CD8-positive, alpha-beta memory T cell (primary cell): ENCODE measurements at places on chromosomes 5 and 9.

DNA sequence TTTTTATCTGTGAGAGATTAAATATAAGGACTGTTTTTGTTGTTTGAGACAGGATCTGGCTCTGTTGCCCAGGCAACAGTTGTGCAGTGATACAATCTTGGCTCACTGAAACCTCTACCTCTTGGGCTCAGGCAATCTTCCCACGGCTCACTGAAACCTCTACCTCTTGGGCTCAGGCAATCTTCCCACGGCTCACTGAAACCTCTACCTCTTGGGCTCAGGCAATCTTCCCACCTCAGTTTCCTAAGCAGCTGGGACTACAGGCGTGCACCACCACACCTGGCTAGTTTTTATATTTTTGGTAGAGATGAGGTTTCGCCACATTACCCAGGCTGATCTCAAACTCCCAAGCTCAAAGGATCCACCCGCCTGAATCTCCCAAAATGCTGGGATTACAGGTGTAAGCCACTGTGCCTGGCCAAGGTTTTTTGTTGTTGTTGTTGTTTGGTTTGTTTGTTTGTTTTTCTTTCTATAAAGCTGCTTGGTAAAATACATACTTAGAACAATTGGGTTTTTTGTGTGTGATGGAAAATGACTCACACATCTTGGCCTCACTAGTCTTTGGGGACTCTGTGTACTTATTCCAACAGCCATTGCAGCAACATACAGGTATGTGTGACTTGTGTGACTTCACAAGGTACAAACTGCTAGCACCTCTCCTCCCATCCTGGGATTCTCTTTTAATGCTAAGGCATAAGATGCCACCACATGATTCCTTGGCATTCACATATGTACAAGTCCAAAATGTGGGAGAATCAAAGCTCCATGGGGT, 36.5 kb upstream of the RASA1 start:
- no peak overlapping the region for H3K4me3 ChIP-seq
- no peaks in the 10 kb centered on the region for H3K36me3 ChIP-seq
- H3K27me3 ChIP-seq, result no peaks in the 10 kb centered on the region
- peaks cover 8% of the 10 kb centered on the region for H3K4me1 ChIP-seq
- no peak for DNase-seq

DNA sequence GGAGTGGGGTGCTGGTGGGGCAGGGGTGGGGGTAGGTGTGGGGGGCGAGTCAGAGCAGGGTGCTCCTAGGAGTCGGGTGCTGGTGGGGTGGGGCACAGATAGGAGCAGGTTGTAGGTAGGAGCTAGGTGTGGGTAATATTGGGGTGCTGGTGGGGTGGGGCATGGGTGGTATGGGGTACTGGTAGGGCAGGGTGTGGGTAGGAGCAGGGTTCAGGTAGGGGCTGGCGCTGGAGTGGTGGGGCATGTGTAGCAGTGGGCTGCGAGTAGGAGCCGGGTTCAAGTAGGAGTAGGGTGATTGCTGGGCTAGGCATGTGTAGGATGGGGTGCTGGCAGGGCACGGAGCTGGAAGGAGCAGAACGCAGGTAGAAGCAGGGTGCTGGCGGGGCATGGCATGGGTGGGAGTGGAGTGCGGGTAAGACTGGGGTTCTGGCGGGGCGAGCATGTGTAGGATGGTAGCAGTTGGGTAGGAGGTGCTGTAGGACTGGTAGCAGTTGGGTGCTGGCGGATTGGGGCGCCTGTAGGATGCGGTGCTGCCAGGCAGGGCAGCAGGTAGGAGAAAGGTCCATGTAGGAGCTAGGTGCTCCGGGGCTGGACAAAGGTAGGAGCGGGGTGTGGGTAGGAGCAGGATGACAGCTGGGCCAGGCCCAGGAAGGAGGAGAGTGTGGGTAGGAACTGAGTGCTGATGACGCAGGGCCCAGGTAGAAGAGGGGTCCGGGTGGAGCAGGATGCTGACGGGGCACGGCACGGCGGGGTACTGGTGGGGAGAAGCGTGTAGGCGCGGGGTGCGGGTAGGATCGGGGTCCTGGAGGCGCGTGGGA, 105.5 kb upstream of the SIMC1 start:
- no peaks in the 10 kb centered on the region for H3K4me1 ChIP-seq
- H3K27me3 ChIP-seq, result no peaks in the 10 kb centered on the region
- no peak overlapping the region for H3K4me3 ChIP-seq
- no peaks in the 10 kb centered on the region for H3K36me3 ChIP-seq

- no peak for DNase-seq
- peak overlapping the region; percentile 32 for H3K27ac ChIP-seq
- H3K27me3 ChIP-seq, result no peaks in the 10 kb centered on the region
- no peak overlapping the region for H3K4me3 ChIP-seq
- H3K36me3 ChIP-seq, result no peaks in the 10 kb centered on the region
- H3K4me1 ChIP-seq, result peaks cover 98% of the 10 kb centered on the region
Measured at GRCh38 chr9:2023532-2023931, 8.4 kb downstream of the SMARCA2 start.

DNA sequence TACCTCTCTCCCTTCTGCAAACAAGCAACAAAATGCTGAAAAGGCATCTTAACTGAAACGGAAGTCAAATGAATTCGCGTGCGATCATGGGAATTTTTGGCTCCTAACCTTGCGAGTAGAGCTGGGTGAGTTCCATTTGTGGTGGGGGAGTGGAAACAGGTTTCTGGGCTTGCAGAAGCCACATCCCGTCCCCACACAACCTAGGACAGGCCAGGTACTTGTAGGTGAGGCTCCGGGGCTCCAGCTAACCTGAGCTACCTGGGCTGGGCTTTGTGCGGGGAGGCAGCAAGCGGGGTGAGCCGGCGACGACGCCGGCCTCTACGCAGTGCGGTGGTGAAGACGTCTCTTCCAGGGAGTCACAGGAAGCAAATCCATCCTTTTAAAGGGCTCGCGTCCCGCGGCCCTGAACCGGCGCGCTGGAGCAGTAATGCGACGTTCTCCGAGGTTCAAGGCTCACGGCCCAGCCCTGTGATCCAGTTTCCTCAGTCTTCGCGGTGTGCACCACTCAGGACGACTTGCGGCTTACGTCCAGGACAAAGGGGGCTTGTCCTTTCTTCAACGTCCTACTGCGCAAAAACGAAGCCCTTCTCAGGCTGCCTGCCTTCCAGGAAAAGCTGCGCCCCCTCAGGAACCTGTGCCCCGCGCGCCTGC, 567 bp upstream of the SPIN1 start:
- H3K4me1 ChIP-seq, result peaks cover 10% of the 10 kb centered on the region
- H3K27me3 ChIP-seq, result no peaks in the 10 kb centered on the region
- DNase-seq, result no peak
- no peaks in the 10 kb centered on the region for H3K36me3 ChIP-seq

DNA sequence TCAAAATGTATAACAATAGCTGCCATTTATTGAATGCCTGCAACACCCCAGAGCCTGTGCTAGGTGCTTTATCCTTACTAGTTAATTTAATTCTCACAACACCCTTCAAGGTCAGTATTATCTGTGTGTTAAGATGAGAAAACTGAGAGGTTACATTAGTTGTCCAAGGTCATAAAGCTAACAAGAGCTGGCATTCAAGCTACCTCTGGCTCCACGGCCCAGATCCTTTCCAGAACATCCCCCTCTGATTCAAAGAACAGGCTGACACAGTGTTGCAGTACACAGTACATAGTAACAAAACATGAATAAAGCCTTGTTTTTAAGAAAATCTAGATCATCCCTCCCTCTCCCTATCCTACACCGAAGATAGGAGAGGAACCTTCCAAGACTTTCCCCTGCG, 9.4 kb upstream of the FRMPD1 start:
- H3K4me3 ChIP-seq, result no peak overlapping the region
- no peaks in the 10 kb centered on the region for H3K36me3 ChIP-seq
- no peak overlapping the region for H3K27ac ChIP-seq
- H3K4me1 ChIP-seq, result no peaks in the 10 kb centered on the region

DNA sequence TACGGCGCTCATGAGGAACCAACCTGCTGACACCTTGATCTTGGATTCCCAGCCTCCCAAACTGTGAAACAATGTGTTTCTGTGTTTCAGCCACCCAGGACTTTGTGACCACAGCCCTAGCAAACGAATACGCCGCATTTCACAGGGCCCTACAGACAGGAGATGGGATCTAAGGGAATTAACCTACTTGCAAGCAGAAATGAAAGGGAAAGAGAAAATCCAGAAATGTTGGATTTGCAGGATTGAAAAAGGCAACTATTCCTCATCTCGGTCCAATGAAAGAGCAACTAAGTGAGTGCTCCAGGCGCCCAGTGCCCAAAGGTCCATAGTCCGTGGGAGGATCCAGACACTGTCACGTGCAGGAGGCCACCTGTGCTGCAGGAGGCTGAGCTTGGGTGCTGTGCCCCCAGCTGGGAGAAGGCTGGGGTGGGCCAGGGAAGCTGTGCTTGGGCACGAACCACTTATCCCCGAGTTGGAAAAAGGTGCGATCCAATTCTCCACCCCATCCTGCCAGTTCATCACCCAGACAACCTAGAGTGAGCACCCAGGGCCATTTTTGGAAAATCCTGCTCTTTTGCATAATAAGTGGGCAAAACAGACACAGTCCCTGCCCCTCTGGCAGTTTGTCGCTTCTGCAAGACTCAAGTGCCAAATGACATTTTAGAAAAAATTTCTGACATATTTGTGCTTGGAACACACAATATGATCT, 177.9 kb downstream of the C9orf50 start:
- no peak overlapping the region for H3K4me3 ChIP-seq
- peaks cover 7% of the 10 kb centered on the region for H3K4me1 ChIP-seq
- DNase-seq, result no peak
- H3K27ac ChIP-seq, result no peak overlapping the region
- H3K36me3 ChIP-seq, result no peaks in the 10 kb centered on the region
- peaks cover 15% of the 10 kb centered on the region for H3K27me3 ChIP-seq

- no peaks in the 10 kb centered on the region for H3K27me3 ChIP-seq
- H3K4me3 ChIP-seq, result no peak overlapping the region
Measured at GRCh38 chr9:16544842-16545241, 325.6 kb downstream of the BNC2 start.

- H3K4me1 ChIP-seq, result peaks cover 32% of the 10 kb centered on the region
- no peak within 1 kb of the TSS for H3K27ac ChIP-seq
- H3K36me3 ChIP-seq, result no peaks in the 10 kb centered on the region
- no peaks in the 10 kb centered on the region for H3K27me3 ChIP-seq
- no peak for DNase-seq
Measured at GRCh38 chr5:139394654-139395566, at the start of gene PROB1. TSS of gene PROB1 (minus strand) at chr5:139395104. CDS start at chr5:139395081, 23 bp downstream.

- H3K36me3 ChIP-seq, result no peaks in the 10 kb centered on the region
- H3K27ac ChIP-seq, result no peak overlapping the region
- H3K27me3 ChIP-seq, result no peaks in the 10 kb centered on the region
- no peak for DNase-seq
Measured at GRCh38 chr9:70865471-70865870, 255.9 kb downstream of the TRPM3 start.

- H3K27ac ChIP-seq, result no peak overlapping the region
- no peaks in the 10 kb centered on the region for H3K27me3 ChIP-seq
- peak overlapping the region; percentile 13 for H3K4me3 ChIP-seq
- peaks cover 49% of the 10 kb centered on the region for H3K36me3 ChIP-seq
- H3K4me1 ChIP-seq, result peaks cover 92% of the 10 kb centered on the region
Measured at GRCh38 chr5:157222506-157223230, 42.0 kb downstream of the ITK start.

DNA sequence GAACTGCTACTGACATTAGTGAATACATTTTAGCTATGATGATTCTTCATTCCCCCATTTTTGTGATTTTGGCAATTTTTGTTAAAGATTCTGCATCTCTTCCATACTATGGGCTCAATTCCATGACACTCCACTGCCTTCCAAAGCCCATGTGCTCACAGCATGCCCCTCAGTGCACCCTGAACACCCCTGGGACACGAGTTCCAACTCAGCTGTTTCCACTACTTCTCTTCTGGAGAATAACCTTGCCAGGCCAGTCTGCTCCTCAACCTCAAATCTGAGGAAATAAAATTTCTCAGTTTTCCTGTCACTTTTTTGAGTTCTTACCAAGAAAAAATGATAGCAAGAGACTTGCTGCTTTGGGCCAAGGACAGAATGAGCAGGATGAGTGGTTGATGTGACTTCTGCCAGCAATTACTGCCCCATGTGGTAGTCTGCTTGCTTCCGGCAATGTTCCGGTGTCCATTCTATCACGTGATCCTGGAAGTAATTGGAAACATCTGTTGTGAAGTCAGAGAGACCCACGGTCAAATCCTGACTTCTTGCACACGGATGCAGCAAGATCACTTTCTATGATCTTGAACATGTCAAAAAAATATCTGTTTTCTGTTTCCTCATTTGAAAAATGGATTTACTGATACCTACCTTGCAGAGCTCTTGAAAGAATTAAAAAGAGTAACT, 58.3 kb downstream of the EGFLAM start:
- H3K27me3 ChIP-seq, result no peaks in the 10 kb centered on the region
- no peaks in the 10 kb centered on the region for H3K36me3 ChIP-seq
- DNase-seq, result no peak

- no peak overlapping the region for H3K27ac ChIP-seq
- no peaks in the 10 kb centered on the region for H3K36me3 ChIP-seq
- H3K4me3 ChIP-seq, result no peak overlapping the region
- no peaks in the 10 kb centered on the region for H3K4me1 ChIP-seq
- H3K27me3 ChIP-seq, result peaks cover 5% of the 10 kb centered on the region
Measured at GRCh38 chr5:64164166-64164565, 1.5 kb upstream of the RNF180 start.

- no peaks in the 10 kb centered on the region for H3K27me3 ChIP-seq
- H3K36me3 ChIP-seq, result no peaks in the 10 kb centered on the region
- H3K27ac ChIP-seq, result no peak overlapping the region
- no peak overlapping the region for H3K4me3 ChIP-seq
- DNase-seq, result no peak
Measured at GRCh38 chr9:94922098-94922607, 195.7 kb downstream of the AOPEP start.

GRCh38 chr5:132704875-132705274, 31.1 kb downstream of the IL4 start:
- no peaks in the 10 kb centered on the region for H3K4me1 ChIP-seq
- H3K27ac ChIP-seq, result no peak overlapping the region
- H3K36me3 ChIP-seq, result peaks cover 8% of the 10 kb centered on the region
- H3K27me3 ChIP-seq, result no peaks in the 10 kb centered on the region
- H3K4me3 ChIP-seq, result no peak overlapping the region
- DNase-seq, result no peak

DNA sequence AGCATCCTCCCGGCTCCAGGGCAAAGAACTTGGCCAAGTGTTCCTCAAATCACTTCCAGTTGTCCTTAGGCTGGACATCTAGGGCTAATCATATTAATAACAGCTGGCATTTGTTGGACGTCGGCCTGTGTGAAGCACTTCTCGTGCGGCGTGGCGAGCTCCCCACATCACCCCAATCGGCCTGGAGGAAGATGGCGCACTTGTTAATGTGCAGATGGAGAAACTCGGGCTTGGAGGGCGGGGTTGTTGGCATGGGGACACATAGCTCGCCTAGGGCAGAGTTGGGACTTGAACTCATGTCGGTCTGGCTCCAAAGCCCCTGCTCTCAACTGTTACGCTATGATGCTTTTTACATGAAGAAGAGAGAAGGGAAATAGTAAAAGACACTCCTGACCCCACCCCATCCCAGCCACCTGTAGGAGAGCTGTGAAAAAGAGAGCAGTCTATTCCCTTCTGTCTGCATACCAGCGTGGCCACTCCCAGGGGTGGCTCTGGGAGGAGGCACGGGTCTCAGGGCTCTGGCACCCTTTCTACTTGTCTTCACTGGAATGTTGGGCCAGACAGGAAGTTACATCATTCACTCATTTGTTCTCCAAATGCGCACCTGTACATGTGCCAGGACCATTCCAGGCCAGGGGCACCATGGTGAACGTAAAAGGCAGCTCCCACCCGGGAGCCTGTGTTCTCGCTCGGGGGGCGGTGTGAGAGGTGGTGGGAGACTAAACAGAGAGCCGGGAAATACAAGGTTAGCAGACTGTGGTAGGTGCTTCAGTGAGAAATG, 12.8 kb upstream of the NUP214 start:
- H3K36me3 ChIP-seq, result no peaks in the 10 kb centered on the region
- no peaks in the 10 kb centered on the region for H3K4me1 ChIP-seq
- H3K27ac ChIP-seq, result no peak overlapping the region
- H3K4me3 ChIP-seq, result no peak overlapping the region

GRCh38 chr5:7754997-7755596, 95.8 kb downstream of the CFAP90 start:
- H3K27me3 ChIP-seq, result no peaks in the 10 kb centered on the region
- H3K4me3 ChIP-seq, result no peak overlapping the region
- DNase-seq, result no peak
- H3K27ac ChIP-seq, result no peak overlapping the region
